ENCODE measurements at places on chromosomes 4 and X.

DNA sequence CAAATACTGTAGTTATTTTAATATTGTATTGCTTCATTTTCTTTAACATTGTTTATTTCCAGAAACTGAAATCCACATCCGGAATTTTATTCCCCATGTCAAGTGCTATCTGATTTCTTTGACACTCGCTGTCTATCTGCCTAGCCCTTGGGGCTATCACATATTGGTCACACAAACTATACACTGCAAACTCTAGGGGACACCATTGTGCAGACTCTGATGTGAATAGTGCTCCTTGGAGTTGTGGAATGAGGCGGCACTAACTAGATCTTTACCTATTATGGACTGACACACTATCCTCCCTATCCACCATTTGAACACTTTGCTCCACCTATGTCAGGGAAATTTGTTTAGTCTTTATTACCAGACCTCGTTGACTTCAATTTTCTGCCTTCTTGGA lies 534.5 kb downstream of the GLUD2 start:
- DNase-seq = no peak

DNA sequence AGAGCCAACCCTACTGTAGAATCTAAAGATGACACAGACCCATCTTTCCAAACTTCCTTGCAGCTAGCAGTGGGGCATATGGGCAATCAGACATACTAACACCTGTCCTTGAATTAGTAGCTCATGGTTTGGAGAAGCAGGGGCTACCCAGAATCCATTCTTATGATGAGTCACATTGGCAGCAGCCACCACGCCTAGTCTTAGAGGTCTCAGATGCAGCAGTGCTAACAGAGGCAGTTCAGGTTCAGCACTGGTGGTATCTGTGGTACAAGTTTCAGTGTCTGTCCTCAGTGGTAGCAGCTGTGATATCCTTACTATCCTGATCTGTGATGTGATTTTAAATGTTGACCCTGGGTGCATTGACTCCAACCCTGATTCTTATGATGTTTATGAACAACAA lies 68.1 kb downstream of the FRMPD4 start:
- DNase-seq = no peak

- DNase-seq = no peak
These were observed 2.4 kb downstream of the IL1RAPL2 start for GRCh38 chrX:104568304-104568915.

- DNase-seq = peak; percentile 8
These were observed 261.1 kb upstream of the PLCXD1 start for GRCh38 chrX:19912-20571.

GRCh38 chr4:71474731-71475130 lies 135.9 kb downstream of the SLC4A4 start:
- DNase-seq = no peak

DNA sequence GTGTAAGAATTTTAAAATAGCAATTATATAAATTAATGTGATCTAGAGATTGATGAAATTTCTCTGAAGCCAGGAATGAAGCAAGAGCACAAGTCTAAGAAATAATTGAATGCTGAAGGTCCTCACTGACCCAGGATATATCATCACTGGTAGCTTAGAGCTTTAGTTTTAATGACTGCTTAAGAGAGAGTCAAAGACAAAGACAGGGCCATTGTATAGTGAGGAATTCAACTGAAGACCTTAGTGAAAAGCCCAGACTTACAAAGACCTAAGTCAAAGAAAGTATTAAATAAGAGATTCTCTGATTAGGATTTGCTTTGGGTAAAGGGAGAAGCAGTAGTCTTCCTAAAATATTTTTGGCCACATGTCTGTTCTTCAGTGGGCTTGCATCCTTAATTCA lies 26.0 kb upstream of the IL15 start:
- no peak for DNase-seq

DNA sequence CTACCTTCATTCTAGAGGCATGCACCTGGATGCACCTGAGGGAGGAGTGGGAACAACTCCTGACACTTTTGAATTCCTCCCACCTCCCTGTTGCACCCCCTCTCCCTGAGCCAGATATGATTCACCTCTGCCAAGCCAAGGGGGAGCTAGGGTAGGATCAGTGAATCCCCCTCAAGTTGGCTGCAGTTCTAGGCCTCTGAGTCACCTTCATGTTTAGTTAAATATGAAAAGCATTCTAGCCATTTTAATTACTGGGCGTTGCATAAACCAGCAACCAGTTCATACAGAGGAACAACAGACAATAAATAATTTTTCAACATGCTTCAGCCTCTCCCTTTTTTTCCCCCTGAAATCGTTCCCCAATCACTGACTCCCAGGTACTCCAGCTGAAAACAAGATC lies 1440.2 kb downstream of the ADGRL3 start:
- DNase-seq = no peak

GRCh38 chr4:93879919-93880318 lies 51.4 kb downstream of the ATOH1 start:
- DNase-seq = no peak

DNA sequence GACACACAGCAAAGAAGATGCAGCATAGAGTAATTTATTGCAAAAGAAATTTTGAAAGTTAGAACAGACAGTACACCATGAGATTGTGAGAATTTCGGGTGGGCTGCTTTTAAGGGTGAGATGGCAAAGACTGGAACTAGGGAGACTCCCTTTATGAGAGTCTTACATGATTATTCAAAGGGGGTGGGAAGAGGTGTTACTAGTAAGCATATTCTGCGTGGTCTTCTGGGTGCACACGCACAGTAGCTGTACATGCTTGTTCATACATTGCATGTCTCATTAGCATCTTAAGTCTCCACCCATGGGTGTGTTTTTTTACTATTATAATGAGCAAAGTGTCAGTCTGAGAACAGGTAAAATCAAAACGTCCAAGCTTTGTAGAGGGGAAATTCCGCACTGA lies 49.4 kb upstream of the USP38 start:
- no peak for DNase-seq

DNA sequence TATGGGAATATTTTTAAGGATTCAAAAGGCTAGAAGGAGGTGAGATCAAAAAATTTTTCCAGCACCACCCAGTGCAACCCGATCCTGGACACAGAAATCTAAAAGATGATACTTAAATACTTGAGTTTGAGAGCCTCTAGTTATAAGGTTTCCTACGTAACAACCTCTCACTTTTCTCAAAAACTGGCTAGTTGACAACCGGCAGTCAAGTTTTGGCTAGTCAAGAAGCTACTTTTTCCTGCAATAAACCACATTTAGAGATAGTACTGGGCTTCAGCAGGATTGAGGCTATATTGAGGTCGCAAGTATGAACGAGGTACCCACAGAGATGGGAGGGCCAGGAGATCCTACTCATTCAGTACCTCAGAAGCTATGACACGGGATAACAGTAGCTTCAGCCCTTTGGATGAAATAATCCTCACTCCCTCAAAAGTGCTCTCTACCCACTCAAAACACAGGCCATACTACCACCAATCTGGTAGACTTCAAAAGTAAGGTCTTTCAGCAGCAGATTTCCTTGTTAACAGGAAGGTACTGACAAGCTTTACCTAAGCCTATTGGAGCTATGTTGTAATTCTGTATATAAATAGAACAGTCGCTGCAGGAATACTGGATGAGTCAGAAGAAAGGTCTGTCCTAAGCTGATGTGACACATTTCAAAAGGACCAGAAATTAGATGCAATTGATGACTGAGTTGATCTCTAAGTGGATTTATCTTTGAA lies 1.5 kb upstream of the TSPAN5 start:
- DNase-seq = no peak

DNA sequence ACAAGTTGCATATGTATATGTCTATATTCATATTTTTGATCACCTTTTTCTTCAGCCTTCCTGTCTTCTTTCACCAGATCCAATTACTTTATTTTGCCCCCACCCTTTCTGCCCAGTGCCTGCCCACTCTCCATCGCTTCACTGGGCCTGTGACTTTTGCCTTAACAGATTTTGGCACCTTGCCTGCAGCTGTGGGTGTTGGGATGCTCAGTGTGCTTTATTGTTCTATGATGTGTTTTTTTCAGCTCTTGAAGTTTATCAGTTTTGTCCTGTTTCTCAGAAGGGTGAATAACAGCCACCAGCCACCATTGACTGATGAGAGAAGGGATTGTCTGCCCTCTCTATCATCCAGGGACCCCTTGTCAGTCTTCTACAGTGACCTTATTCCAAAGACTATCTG lies 77.2 kb upstream of the GALNT7 start:
- no peak for DNase-seq

DNA sequence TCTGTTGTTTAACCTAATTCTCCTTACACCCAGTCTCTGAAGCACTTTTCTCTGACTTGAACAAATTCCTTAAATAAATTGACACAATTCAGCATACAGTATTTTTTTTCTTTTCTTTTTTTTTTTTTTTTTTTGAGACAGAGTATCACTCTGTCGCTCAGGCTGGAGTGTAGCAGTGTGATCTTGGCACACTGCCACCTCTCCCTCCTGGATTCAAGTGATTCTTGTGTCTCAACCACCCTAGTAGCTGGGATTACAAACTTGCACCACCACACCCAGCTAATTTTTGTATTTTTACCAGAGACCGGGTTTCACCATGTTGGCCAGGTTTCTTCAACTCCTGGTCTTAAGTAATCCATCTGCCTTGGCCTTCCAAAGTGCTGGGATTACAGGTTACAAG lies 1498.1 kb upstream of the PCDH10 start:
- no peak for DNase-seq

GRCh38 chr4:123661080-123661737 lies 264.6 kb downstream of the SPRY1 start:
- no peak for DNase-seq

GRCh38 chr4:99625369-99625768 lies 32.3 kb downstream of the C4orf54 start:
- DNase-seq = no peak

GRCh38 chrX:149853925-149854324 lies 27.1 kb upstream of the MAGEA8 start:
- no peak for DNase-seq

- no peak for DNase-seq
These were observed 391 bp downstream of the UBL4A start for GRCh38 chrX:154486052-154486395.

DNA sequence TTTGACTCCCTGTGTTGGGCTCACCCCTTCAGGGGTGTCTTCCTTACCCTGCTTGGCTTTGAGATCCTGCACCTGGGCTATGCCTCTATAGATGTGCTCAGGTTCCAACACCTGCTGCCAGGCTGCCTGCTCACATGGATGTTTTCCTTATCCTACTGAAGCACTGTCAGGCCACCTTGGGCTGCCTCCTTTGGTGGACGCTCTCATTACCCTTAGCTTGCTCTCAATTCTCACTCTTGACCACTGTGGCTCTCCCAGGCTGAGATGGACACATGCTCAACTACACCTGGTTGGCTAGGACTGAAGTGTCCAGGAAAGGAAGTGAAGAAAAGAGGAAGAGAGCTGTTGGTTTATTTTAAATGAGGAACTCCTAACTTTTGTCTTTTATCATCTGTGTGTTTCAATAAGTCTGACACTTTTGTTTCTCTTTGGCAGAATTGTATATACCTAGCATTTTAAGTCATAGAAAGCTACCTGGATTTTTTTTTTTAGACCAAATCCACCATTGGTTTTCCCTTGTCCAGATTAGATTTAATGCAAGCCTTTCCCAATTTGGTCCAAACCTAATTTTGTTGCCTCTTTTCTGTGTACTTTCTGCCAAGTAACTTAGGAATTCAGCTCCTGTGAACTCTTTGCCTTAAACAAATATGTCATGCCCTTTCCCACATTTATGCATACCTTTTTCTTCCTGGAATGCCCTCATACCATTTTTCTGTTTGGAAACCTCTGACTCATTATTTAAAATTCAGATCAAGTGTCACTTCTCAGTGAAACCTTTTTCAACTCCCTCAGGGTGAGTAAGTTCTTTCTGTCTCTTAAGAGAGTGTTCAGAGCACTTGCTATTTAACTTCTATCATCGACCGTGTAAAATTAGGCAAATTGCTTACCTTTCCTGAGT lies 175.8 kb downstream of the GC start:
- no peak for DNase-seq

DNA sequence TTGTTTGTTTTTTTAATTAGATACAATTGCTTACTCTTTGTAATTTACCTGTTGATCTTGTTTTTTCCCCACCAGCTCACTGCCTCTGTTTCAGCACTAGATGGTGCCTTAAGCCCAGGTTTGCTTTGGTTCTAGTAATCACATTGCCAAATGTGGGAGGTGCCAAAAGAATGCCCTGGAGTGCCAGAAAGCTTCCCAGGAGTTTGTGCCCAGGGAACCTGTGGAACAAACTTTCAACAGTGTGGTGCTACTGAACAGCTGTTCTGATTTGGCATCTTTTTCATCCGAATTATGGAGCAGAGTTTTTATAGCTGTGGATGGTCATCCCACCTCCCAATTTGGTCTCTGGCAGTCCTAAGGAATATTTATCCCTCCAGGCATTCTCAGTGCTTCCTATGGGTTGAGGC lies 1000.7 kb downstream of the STIM2 start:
- no peak for DNase-seq

DNA sequence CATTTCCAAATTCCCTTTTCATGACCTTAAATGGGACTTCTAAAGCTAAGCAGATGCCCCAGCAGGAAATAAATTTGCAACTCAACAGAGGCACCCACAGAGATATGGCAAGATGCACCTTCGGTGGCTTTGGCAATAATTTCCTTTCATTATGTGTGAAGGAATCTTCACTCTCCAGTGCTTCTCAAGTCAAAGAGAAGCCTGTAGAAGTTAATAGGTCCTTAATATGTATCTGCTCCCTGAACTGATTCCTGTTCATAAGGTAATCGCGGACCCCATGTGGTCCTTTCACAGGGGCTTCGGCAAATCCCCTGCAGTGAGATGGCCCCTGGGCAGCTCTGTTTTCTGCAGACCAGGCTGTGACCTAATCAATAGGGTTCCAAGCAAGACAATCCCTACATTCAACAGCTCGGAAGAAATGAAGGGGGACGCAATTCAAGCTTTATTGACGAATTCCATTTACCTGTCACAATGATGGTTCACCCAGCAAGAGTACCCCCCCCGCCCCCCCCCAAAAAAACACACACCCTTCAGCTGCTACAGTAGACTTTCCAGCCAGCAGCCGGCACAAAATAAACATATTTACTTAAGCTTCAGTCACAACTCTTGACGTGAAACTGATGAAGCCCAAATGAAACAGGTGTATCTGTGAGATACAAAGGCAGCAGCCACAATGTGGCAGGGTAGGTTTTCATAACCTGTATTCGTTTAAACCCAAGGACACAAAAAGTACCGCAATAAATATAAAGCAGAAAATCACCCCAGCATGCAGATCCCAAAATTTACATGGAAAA lies 35.3 kb downstream of the FAT1 start:
- no peak for DNase-seq

- DNase-seq = no peak
These were observed 95.6 kb downstream of the GATB start for GRCh38 chr4:151665022-151665784.

- DNase-seq = peak; percentile 6
These were observed 624 bp downstream of the BEX5 start for GRCh38 chrX:102154900-102155805.

GRCh38 chr4:128660361-128661215 lies 148.9 kb upstream of the JADE1 start:
- DNase-seq = no peak
